HL-60 (cell line): ENCODE measurements at places on chromosomes 2 and 18.

DNA sequence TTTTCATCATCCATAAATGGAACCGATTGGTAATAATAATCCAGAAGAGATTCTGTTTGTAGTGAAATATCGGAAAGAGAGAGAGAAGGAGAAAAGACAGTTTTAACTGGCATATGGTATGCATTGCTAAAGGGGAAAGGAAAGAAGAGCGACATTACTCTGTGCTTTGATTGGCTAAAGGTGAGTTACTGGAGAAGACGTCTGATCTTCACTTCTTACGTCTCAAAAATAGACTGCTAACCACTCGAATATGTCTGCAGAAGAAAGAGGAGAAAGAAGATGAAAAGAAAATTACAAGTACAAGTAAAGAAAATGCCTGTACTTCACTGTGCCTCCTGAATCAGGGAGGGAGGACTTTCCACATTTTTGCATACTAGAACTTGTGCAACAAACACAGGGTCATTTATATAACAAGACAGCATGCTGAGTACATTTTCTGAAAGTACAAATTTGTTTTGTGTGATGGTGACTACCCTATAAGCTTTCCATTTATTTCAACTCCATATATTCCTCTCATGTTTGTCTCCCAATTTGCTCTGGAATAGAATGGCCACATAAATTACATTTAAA, 787.2 kb downstream of the RNF144A start:
- DNase-seq, result no peak

GRCh38 chr2:232146294-232146693, 184.8 kb downstream of the DIS3L2 start:
- DNase-seq, result no peak

DNA sequence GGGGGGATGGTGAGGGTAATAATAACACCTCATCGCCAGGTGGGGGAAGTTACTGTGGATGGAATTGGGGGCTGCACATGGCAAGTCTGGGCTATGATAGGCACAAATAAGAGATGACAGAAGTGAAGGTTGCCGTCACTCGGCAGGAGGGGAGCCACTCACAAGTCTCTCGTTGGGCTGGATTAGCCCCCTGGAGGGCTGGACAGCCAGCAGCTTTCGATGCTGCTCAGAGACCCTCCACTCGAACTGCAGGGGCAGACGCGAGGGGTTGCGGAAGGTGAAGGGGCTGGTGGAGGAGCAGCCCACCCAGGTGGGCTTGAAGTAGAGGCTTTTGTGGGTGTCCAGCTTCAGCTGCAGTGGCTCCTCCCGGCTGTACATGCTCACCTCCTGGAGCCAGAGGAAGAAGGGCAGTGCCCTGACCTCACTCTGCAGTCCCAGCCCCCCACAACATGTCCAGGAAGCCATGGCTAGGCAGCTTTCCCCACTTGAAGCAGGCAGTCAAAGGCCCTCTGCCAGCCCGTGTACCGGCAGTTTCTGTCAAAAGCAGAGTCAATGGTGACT, 18.2 kb downstream of the CFAP65 start:
- DNase-seq, result no peak

GRCh38 chr2:102585847-102586404, 33.4 kb upstream of the SLC9A2 start:
- no peak for DNase-seq

GRCh38 chr2:171822525-171823322, 71.3 kb downstream of the SLC25A12 start:
- peak; percentile 14 for DNase-seq

DNA sequence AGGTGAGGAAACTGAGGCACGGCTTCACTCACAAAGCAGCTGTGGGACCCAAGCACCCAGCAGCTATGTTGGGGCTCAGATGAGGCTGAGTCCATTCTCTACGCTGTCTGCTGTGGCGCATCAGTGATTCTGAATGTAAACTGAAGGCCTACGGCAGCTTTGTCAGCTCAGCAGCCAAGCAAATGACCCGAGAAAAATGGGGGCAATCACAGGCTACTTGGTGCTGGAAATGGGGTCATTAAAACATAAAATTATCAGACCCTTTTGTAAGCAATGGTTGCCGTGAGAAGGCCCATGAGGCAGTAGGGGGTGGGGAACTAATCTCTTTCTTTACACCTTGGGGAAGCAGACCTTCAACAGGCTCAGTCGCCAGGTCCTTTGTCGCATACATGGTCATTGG, 84.0 kb upstream of the ZCCHC2 start:
- no peak for DNase-seq

GRCh38 chr2:100213595-100213994, 71.2 kb upstream of the AFF3 start:
- no peak for DNase-seq

DNA sequence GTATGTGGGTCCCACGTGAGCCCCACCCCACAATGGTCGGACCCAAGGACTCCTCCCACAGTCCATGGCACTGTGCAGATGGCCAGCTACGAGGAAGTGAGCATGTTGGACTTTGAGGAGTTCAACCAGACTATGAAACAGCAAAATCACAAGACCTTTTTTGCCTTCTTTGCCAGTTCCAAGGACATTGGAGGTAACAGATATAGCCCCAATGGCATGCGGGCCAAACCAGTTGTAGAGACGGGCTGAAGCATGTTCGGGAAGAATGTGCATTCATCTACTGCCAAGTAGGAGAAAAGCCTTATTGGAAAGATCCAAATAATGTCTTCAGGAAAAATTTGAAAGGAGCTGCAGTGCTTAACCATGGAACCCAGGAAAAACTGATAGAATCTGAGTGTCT, 12.6 kb downstream of the DNER start:
- DNase-seq, result no peak

GRCh38 chr2:227324995-227325838, at the start of gene MFF:
Gene MFF, plus strand, starts transcription at chr2:227325251. Its CDS starts 5,415 bp downstream, at chr2:227330666.
- DNase-seq, result peak; percentile 85

GRCh38 chr2:233892793-233893192, 24.4 kb upstream of the TRPM8 start:
- DNase-seq, result no peak

GRCh38 chr2:106025796-106026195, 168.3 kb downstream of the UXS1 start:
- no peak for DNase-seq

DNA sequence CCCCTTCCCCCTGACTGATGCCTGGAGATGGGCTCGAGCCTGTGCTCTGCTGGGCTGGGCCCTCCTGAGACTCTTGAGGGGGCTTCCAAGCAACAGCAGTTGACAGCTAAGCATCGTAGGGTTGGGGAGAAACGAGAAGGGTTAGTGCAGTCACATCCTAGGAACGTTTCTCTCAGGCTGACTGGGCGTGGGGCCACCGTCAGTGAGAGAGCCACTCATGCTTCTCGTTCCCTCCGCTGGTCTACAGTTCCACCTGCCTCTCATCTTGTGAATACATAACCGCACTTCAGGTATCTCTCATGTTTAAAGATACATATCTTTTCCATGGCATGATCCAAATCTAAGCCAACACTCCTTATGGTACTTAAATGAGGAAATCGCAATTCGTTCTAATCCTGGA, 66.4 kb downstream of the TRAPPC12 start:
- DNase-seq, result no peak

- DNase-seq, result no peak
These were observed 912 bp upstream of the FBXO11 start for GRCh38 chr2:47907039-47907781.

DNA sequence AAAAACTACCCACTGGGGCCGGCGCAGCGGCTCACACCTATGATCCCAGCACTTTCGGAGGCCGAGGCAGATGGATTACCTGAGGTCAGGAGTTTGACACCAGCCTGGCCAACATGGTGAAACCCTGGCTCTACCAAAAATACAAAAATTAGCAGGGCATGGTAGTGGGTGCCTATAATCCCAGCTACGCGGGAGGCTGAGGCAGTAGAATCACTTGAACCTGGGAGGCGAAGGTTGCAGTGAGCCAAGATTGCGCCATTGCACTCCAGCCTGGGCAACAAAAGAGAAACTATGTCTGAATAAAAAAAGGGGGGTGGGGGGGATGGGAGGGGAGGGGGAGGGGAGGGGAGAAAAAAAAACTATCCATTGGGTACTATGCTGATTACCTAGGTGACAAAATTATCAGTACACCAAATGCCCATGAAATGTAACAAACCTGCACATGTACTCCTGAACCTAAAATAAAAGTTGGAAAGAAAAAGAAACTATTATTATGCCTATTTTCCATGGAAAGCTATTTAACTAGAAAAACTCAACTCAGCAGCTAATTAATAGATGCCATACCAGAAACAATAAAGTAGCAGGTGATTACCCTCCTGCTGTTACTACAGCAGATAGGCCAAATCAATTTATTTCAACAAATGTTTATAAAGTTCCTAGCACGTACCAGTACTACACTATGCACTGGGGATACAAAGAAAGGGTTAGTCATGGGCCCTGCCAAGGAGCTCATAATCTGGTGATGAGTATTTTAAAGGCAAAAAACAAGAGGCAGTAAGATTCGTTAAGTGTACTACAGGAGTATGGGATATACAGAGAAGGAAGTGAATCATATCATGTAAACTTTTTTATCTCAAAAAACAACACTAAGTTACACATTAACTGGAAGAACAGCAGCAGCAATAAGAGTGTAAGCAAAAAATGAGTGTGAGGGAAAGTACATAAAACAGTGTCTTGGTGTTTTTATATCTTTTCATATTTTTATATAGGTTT, 112.8 kb upstream of the SLC39A10 start:
- DNase-seq, result no peak

DNA sequence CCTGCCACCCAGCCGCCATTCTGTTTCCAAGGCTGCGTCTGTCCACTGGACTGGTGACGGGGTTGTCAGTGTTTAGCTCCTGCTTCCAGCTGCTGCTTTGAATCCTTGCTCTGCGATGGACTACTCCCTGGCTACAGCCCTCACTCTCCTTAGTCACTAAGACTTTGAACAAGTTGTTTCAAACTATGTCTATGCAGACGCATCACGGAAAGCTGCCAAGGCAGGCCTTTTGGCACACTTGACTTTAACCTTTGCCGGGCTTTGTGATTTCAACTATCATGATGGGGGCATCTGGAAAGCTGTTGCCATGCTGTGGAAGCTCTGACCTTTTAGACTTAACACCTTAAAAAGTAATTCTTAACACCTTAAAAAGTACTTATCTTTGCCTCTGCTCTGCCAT, 54.4 kb downstream of the PDE11A start:
- DNase-seq, result no peak

DNA sequence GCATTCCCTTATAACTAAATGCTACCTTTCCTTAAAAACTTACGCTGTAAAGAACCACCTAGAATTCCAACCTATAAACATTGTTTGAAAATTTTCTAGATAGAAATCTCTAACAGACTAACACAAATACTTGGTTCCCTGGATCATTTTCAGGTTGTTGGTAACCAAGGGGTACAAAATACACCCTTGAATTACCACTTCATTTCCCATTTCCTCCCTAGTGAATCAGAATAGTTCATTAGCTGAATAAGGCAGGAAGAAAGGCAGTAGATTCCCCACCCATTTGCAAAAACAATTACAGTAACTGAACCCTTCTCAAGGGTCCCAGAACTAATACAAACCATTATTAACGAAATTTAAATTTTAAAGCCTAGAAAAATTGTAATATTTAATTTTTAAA, 5.5 kb downstream of the MEX3C start:
- no peak for DNase-seq

DNA sequence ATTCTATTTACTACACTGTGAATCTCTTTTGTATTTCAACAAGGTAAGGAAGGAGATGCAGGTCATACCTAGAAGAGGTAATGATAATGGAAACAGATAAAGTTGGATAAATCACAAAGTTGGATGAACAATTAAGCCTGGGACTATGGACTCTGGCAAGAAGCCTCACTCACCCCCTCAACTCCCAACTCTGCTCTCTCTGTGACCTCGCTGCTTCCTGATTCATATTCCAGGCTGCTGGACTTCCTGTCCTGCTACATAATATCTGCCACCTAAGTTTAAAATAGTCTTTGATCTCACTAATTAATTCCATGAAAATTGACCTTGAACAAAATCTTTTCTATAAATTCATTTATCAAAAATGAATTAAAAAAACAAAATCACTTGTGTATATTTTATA, 215.3 kb downstream of the CALCRL start:
- no peak for DNase-seq
